Stimulated activated CD4-positive, alpha-beta T cell treated with anti-CD3 and anti-CD28 coated beads, Interleukin-2, amount 100 ng/mL, for 24 hours (primary cell): ENCODE measurements at places on chromosomes 1 and 21.

DNA sequence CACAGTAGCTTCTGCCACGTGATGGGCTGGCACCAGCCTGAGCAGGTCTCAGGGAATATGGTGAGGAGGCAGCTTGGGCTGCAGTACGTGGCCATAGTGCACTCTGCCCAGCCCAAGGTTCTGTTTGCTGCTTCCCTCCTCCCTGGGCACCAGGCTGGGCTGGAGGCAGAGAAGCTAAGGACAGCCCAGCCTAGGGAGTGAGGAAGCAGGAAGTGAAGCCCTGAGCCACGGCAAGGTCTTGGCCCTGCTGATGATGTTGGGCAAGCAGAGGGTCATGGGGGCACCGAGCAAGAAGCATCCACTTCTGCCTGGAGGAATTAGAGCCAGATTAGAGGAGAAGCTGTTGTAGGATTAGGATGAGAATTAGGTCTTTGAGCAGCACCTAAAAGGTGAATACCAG lies 326.7 kb upstream of the VAMP3 start:
- DNase-seq: no peak

DNA sequence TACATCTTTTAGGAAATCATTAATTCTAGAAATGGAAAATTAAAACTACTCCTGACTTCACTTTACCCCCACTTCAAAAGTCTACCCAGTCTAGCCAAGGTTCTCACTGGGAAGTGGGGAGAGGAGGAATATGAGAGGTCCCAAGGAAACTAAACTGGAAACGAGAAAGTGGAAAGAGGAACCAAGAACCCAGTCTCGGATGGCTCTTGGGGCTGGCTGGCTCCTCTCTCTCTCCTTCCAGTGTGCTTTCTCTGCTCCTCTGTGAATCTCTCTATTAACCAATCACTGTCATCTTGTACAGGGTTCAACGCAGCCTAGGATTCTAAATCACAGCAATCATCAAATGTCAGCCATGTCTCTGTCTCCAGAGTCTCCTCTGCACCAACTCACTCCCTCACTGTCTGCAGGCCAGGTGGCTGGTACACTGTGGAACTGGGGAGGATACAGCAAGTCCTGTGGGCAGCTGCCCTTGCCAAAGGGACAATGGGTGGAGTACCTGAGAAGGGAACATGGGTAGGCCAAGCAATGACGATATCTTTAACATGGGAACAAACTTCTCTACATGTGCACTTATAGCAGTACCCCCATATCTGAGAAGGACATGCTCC lies 33.7 kb downstream of the GNB1 start:
- no peak for DNase-seq

DNA sequence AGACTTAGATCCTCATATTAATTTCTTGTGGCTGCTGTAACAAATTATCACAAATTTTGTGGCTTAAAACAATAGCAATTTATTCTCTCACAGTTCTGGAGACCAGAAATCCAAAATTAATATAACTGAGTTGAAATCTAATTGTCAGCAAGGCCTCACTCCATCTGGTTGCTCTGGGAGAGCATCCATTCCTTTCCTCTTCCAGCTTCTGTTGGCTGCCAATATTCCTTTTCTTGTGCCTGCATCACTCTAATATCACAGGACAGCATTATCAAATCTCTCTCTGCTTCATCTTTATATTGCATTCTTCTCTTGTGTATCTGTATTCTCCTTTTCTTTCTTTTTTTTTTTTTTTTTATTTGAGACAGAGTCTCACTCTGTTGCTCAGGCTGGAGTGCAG lies 9.3 kb downstream of the SLC35A3 start:
- DNase-seq: no peak

GRCh38 chr21:46552274-46552673 lies 52.6 kb downstream of the S100B start:
- DNase-seq: no peak

DNA sequence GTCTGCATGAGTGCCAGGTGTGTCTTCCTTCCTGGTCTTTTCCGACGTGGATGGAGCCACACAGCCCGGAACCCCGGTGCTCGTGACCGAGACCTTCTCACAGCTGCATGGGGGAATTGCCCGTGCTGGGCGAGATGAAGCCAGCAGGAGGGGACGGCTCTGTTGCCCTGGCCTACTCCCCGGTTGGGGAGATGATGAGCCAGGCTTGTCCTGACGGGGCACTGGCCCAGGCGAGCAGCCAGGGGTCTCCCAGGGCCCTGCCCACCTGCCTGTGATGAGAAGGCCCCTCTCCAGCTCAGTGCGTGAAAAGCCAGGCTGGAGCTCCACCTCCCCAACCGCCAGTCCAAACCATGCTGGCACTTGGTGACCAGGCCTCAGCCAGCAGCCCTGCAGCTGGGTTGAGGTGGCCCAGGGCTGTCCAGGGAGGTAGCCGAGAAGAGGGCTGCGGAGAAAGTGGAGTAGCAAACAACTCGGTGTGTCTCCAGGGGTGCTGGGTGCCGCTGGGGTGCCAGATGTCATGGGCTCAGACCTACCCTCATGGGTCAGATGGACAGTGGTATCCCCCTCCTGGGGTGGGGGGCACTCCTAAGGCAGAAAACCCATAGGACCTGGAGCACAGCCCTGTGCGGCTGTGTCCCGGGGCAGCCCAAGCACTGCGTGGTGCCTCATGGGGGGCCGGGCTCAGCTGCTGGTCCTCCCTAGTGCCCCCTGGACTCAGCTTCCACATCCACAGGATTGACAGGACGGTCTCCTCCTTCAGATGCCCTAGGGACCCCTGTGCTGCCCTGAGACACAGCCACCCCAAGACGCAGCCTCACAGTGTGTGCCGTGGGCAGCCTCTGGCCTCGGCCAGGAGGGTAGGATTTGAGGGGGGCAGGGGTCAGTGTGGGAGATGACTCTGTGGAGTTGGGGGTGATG lies 26.1 kb downstream of the PRDM16 start:
- no peak for DNase-seq

- DNase-seq: no peak
These were observed 9.0 kb downstream of the CREG1 start for GRCh38 chr1:167544447-167545093.

- DNase-seq: no peak
These were observed 201.0 kb downstream of the USH2A start for GRCh38 chr1:216222288-216222687.

- no peak for DNase-seq
These were observed 3.8 kb downstream of the CCN1 start for GRCh38 chr1:85584264-85584781.
